ENCODE measurements at places on chromosomes 7 and 10.
A peak's percentile ranks its signal among the peaks of the same experiment; 100 is the strongest.

GRCh38 chr7:128032605-128033235, 1.5 kb upstream of the LRRC4 start:
- DNase-seq, result no peak

DNA sequence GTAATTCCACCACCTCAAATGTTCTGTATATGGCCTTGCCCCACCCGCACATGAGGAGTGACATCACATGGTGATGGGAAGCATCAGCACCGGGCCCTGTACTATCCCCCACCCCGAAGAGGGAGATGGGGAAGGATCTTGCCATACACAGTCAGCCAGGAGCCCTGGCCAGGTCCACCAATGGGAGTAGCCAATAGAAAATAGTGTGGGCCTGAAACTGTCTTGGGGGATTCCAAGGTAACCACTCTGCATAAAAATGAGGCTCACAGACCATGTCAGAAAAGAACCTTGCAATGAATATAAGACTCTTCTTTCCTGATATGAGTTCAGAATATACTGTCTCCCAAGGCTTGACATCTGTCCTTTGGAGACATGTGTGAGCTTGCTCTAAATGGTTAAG, 51.1 kb downstream of the ADRB1 start:
- no peak for DNase-seq

DNA sequence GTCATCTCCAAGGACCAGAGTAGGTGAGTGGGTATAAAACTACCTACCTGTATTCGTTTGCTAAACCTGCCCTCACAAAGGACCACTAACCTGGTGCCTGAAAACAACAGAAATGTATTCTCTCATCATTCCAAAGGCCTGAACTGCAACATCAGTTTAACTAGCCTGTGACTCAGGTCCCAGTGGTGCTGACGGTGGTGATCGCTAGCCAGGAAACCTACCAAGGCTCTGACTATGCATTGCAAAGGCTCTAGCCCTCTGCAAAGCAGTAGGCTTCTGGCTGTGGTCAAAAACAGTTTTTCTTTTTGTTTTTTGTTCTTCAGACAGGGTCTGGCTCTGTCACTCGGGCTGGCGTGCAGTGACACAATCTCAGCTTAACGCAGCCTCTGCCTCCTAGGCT, 107.5 kb downstream of the NPTX2 start:
- DNase-seq, result no peak

GRCh38 chr10:33026422-33026821, 68.4 kb upstream of the ITGB1 start:
- DNase-seq, result no peak

DNA sequence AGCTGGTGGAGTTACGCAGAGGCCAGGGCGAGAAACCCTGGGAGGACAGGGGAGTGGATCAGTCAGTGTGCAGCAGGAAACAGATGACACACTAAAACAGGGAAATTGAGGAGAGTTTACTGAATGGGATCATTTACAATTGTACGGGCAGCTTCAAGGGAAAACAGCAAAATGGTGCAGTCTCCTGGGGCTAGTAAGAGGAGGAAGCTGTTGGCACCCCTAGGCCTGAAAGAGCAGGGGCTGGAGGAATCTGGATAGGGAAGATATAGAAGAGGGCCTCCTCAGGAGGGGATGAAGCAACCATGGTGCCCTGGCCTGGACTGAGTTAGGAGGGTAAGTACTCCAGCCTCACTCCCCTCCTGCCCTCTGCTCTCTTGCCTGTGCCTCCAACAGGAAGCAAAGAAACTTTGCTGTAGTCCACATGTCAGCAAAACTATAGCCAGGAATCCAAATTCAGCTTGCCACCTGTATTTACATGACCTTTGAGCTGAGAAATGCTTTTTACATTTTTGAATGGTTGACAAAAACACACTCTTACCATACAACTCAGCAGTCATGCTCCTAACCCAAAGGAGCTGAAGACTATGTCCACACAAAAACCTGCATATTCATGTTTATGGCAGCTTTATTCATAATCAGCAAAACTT, 52.3 kb upstream of the OPN4 start:
- no peak for DNase-seq

DNA sequence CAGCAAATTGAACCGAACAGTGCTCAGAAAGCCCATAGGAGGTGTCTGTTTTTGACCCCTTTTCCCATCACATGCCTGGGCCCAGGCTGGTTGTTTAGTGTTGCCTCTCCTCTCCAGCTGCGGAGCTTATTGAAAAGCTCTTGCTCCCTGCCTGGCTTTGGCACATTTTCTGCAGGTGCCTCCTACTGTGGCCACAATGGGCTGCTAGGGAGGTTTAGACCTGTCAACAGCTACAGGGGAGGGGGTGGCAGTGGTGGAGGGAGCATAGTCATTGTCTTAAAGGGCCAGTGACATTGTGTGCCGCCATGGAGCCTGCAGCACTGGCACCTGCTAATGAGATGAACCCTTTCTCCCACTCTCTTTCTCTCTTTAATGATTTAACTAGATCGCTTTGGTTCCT, 13.2 kb upstream of the ENO4 start:
- DNase-seq, result no peak

- peak; percentile 89 for DNase-seq
Observed at GRCh38 chr10:32139223-32140073, 83.2 kb upstream of the KIF5B start.

- DNase-seq, result no peak
Observed at GRCh38 chr10:49281461-49281860, 17.5 kb upstream of the C10orf71 start.

GRCh38 chr10:13844651-13845050, 257.9 kb downstream of the PRPF18 start:
- DNase-seq, result no peak

GRCh38 chr7:120833546-120833945, 24.4 kb downstream of the TSPAN12 start:
- DNase-seq, result no peak

DNA sequence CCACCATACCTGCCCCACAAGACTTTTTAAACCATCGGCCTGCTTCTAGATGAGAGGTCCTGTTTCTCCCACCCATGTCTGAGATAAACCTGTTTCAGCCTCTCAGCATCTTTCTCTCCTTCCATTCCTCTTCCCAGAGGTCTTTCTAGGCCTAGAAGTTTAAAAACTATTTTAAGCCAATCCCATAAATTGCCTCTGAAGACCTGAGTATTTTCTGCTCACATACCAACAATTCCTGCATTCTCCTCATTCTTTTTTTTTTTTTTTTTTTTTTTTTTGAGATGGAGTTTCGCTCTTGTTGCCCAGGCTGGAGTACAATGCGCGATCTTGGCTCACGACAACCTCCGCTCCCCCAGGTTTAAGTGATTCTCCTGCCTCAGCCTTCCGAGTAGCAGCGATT, 262.9 kb upstream of the AUTS2 start:
- DNase-seq, result no peak

DNA sequence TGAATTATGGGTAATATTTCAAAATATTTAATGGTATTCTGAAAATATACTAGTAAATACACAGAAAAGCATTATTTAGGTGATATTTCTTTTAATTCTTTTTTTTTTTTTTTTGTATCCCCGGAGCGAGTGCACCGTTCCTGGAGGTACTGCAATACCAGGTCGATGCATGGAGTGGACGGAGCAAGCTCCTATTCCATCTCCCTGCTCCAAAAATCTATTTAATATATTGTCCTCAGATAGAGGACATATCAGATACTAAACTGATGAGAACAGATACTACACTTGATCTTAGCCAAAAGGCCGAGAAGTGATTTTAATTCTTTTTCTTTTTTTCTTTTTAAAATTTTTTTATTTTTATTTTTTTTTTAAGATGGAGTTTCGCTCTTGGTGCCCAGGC, 10.8 kb downstream of the BTRC start:
- no peak for DNase-seq

GRCh38 chr7:17412883-17413282, 114.4 kb downstream of the AHR start:
- DNase-seq, result no peak

DNA sequence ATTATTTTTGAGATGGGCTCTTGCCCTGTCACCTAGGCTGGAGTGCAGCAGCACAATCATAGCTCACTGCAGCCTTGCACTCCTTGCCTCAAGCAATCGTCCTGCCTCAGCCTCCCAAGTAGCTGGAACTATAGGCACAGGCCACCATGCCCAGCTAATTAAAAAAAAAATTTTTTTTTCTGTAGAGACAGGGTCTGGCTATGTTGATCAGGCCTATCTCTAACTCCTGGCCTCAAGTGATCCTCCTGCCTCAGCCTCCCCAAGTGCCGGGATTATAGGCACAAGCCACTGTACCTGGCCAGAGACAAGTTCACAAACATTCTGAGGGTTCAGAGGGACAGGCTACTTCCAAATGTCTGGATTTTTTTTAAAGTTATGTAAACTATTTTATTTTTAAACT, 32.1 kb upstream of the PURB start:
- no peak for DNase-seq

- no peak for DNase-seq
Observed at GRCh38 chr7:924541-925231, 29.8 kb downstream of the ADAP1 start.

All from HCT116 (cell line).